ENCODE measurements at places on chromosomes 12 and 14. TPM values are rescaled to one million over a fixed set of nuclear protein-coding genes. Genes with fewer than 3 reads are reported as not detected.

DNA sequence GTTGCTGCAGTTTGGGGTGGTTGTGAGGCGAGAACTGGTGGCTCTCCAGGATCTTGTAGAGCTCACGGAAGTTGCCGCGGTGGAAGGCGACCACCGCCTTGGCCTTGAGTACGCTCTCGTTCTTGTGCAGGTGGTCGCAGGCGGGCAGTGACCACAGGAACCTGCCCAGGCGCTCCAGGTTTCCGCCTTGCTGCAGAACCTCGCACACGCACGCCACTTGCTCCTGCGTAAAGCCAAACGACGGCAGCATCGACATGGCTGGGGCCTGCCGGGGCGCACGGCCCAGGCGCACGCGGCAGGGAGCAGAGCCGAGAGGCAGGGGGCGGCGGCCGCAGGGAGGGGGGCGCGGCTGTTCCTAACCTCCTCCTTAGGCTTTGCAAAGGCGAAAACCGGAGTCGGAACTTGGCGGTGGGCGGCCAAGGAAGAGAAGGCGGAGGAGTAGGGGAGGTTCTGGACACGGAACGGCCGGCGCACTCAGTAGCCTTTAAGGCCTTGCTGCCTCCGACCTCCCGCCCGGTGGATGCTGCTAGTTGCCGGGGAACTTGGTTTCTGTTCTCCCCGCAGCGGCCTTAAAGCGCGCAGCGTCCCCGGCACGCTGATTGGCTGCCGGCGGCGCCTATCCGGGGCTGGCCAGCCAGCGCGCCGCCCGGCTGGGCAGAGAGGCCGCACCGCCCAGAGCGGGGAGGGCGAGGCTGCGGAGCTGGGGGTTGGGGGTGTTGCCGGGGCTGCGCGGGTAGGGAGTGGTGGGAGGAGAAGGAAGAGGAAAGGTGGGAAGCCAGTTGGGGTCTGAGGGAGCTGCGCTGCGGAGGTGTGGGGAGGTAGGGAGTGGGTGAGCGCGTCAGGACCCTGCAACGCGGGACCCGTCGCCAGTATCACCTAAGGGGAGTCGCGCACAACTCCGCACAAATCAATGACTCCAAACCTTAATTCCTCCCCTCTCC, at the start of gene SIX1:
Gene SIX1 (minus strand): TSS at position 544 of the 941 bp plus-strand sequence. CDS start 288 bp downstream, at position 256.
- no peaks in the 10 kb centered on the region for H3K27me3 ChIP-seq
- peaks cover 39% of the 10 kb centered on the region for H3K36me3 ChIP-seq
- H3K4me1 ChIP-seq: peaks cover 63% of the 10 kb centered on the region
- H3K27ac ChIP-seq: peak within 1 kb of the TSS; percentile 98
- H3K4me3 ChIP-seq: peak within 1 kb of the TSS; percentile 98
- peak; percentile 97 for DNase-seq

DNA sequence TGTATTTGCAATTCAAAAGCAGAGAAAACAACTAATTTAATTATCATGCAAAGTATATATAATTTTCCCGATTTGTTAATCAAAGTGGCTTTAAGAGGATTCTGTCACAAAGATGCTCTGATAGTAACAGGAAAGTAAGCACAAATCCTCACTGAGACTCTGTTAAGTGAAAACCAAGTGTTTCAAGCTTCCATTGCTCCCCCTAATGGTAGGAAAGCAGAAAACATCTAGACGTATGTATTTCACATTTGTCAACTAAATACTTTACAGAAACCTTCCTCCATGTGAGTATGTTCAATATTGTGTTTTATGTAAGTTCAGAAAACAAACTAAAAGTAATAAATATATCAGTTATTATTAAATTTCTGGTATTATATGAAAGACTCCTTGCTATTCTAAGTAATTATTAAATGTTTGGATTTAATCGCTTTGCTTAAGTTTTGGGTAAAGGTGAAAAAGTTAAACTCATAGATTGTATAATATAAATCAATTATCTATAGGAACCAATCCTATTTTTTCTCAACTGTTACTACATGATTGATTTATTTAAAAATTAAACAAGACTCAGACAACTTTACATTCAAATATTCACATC, 1.5 kb upstream of the NTS start:
- H3K4me1 ChIP-seq: no peaks in the 10 kb centered on the region
- no peak overlapping the region for H3K27ac ChIP-seq
- no peak for DNase-seq
- H3K27me3 ChIP-seq: peaks cover 47% of the 10 kb centered on the region

- no peaks in the 10 kb centered on the region for H3K27me3 ChIP-seq
- no peak overlapping the region for H3K4me3 ChIP-seq
- DNase-seq: no peak
- H3K36me3 ChIP-seq: peaks cover 1% of the 10 kb centered on the region
- H3K4me1 ChIP-seq: peaks cover 6% of the 10 kb centered on the region
- H3K27ac ChIP-seq: no peak overlapping the region
Observed at GRCh38 chr12:110365489-110366320, 37.8 kb downstream of the ANAPC7 start.

GLIPR1L2 gene
- total RNA-seq: 0.44 TPM

- H3K27me3 ChIP-seq: no peaks in the 10 kb centered on the region
- H3K4me1 ChIP-seq: peaks cover 47% of the 10 kb centered on the region
- no peak overlapping the region for H3K27ac ChIP-seq
Observed at GRCh38 chr12:108635201-108635996, 1.7 kb upstream of the SELPLG start.

- peaks cover 28% of the 10 kb centered on the region for H3K36me3 ChIP-seq
- H3K4me1 ChIP-seq: peaks cover 64% of the 10 kb centered on the region
- H3K4me3 ChIP-seq: peak overlapping the region; percentile 86
- DNase-seq: no peak
- peak overlapping the region; percentile 87 for H3K27ac ChIP-seq
- H3K27me3 ChIP-seq: no peaks in the 10 kb centered on the region
Observed at GRCh38 chr14:35402323-35403113, 2.0 kb downstream of the NFKBIA start.

OTX2 gene
- not detected for total RNA-seq

DNA sequence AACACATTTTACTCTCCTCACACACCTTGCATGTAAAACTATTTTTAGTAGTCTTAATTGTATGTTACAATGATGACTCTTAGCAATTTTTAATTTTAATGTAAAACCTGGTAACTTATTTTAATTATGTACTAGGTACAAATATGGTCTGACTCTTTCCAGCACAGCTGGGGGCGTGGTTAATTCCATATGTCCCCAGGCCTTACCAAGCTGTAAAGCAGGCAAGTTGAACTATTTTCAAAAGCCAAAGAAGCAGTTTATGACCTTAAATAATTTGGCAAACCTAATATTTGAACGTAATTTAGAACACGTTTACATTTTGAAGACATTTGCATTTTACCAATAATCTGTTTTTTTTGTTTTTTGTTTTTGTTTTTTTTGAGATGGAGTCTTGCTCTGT, 9.3 kb upstream of the ACOT6 start:
- H3K27me3 ChIP-seq: no peaks in the 10 kb centered on the region
- H3K36me3 ChIP-seq: no peaks in the 10 kb centered on the region
- H3K4me3 ChIP-seq: no peak overlapping the region
- DNase-seq: no peak
- no peaks in the 10 kb centered on the region for H3K4me1 ChIP-seq
- no peak overlapping the region for H3K27ac ChIP-seq

GALNT6 gene
- 0.90 TPM for total RNA-seq

JAG2 gene
- total RNA-seq: 16.8 TPM

DNA sequence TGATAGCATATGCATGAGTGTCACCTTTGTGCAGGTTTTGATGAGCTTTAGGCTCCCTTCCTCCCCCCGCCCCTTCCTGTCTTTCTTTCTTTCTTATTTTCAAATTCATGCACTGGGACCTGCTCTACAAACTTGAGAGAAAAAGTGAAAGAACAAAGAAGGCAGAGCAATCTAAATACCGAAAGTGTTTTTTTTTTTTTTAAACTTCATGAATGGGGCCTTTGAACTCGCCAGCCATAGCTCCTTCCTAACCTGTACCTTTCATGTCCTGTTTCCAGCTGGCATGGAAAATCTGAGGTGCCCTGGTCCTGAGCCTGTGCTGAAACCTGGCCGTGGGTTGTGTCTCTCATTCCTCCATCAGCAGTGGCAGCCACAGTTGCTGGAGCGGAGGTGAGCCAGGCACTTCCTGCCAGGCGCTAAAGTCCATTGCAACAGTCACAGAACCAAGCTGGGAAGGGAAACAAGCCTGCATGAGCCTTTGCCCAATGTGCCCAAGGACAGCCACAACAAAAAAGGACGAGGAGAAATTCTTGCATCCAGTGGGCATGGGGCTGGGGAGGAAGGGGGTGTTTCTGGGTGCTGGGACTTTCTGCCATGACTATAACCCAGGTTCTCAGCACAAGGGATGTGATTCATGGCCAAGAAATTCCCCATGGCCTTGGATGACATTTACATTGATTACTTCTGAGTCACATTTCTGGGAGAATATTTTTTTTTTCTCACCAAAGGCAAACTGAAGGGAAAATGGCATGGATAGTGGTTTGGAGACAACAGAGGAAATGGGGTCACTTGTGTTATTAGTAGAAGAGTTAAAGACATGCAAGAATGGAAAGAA, 102.7 kb downstream of the TMEM30B start:
- H3K27ac ChIP-seq: peak overlapping the region; percentile 95
- H3K36me3 ChIP-seq: no peaks in the 10 kb centered on the region
- no peak for DNase-seq
- H3K27me3 ChIP-seq: no peaks in the 10 kb centered on the region

POU6F1 gene
- 10.2 TPM for total RNA-seq

DNA sequence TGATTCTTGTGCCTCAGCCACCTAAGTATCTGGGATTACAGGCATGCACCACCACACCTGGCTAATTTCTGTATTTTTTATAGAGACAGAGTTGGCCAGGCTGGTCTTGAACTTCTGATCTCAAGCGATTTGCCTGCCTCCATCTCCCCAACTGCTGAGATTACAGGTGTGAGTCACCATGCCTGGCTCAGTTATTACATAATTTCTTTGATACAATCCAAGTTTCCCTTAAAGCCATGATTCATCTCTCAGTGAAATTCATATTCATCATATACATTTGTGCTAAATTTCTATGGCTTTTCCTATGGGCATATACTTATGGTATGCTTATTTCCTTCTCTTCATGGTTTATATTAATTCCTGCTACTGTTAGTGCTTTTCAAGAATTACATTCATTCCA, 29.1 kb upstream of the PZP start:
- H3K4me1 ChIP-seq: no peaks in the 10 kb centered on the region
- peaks cover 4% of the 10 kb centered on the region for H3K27me3 ChIP-seq
- H3K27ac ChIP-seq: no peak overlapping the region
- H3K36me3 ChIP-seq: no peaks in the 10 kb centered on the region
- H3K4me3 ChIP-seq: no peak overlapping the region
- DNase-seq: no peak

DNA sequence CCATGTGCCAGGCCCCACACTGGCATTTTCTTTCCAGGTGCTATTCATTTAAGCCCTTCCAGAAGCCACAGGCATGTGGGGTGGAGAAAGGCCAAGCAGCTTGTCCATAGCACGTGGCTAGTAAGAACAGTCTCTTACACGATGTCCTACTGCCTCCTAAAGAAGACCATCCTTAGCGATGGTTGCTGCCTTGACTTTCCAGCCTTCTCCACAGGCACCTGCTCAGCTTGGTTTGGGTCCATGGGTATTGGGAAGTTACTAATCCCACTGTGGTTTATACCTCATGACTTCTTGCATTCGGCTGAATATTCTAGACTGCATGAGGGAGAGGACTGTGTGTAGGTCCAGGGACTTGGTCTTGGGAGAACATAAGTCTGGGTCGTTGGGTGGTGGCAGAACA, 49.2 kb downstream of the NINJ2 start:
- no peaks in the 10 kb centered on the region for H3K27me3 ChIP-seq
- no peak for DNase-seq
- H3K4me3 ChIP-seq: no peak overlapping the region
- H3K27ac ChIP-seq: no peak overlapping the region

OR6C76 gene
- not detected for total RNA-seq

GRCh38 chr14:34539407-34540180, at the start of gene EAPP:
EAPP (minus strand) TSS chr14:34539701; CDS start chr14:34539628, 73 bp downstream.
- H3K27me3 ChIP-seq: no peaks in the 10 kb centered on the region
- H3K4me3 ChIP-seq: peak within 1 kb of the TSS; percentile 99
- peak; percentile 98 for DNase-seq
- H3K4me1 ChIP-seq: peaks cover 28% of the 10 kb centered on the region

DNA sequence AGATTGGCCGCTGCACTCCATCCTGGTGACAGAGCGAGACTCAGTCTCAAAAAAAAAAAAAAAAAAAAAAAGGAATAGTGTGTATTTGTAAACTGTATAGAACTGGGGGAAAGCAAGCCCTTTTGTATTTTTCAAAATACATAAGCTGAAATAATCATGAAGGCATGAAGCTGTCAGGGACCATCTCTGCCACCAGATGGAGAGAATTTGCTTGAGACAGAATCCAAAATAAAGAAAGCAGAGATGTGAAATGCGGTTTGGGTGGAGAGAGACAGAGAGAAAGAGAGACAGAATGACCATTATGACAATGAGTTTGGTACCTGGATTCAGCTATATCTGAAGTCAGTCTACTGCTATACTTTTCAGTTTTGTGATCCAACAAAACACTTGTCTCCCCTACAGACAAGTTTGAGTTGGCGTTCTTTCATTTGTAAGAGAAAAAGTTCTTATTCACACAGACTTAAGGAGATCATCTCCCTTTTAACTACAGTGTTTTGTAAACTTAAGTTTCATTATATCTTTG, 155.7 kb upstream of the LRIG3 start:
- peaks cover 2% of the 10 kb centered on the region for H3K36me3 ChIP-seq
- H3K27me3 ChIP-seq: no peaks in the 10 kb centered on the region
- H3K4me1 ChIP-seq: peaks cover 57% of the 10 kb centered on the region
- no peak overlapping the region for H3K4me3 ChIP-seq

- peaks cover 5% of the 10 kb centered on the region for H3K36me3 ChIP-seq
- no peaks in the 10 kb centered on the region for H3K27me3 ChIP-seq
Observed at GRCh38 chr14:99422228-99423010, 58.2 kb downstream of the SETD3 start.

DNA sequence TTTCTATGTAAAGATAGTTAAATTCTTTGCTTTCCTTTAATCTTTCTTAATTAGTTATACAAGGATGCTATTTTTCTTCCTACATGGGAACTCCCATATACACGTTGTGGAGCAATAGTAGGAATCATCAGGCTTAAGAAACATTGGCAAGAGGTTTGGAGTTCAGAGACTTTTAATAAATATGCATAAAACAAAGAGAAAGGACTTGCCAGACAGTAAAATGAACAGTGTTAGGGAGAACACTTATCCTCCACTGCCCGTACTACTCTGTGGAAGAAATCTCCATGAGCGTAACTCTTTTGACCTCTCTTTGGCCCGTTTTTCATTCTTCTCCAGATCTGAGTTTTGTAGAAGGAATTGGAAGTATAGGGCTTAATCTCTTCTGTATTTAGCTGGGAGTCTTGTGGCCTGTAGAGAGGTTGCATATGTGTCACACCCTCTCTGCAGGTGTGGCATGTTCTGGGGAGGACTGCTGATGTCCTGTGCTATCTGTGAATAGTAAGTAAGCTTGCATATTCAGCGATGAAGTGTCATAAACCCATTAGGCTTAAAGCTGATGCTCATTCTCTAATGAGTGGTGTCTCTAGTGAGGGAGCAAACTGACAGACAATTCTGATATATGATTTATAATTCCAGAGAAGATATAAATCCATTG, 455.4 kb upstream of the FAR2 start:
- no peaks in the 10 kb centered on the region for H3K4me1 ChIP-seq
- DNase-seq: no peak
- no peak overlapping the region for H3K4me3 ChIP-seq
- H3K36me3 ChIP-seq: no peaks in the 10 kb centered on the region

GRCh38 chr12:12943586-12944260, 8.2 kb downstream of the GPRC5D start:
- no peak for DNase-seq
- H3K4me1 ChIP-seq: no peaks in the 10 kb centered on the region
- H3K27ac ChIP-seq: no peak overlapping the region
- no peaks in the 10 kb centered on the region for H3K36me3 ChIP-seq
